ENCODE measurements at places on chromosomes 1 and 21.

DNA sequence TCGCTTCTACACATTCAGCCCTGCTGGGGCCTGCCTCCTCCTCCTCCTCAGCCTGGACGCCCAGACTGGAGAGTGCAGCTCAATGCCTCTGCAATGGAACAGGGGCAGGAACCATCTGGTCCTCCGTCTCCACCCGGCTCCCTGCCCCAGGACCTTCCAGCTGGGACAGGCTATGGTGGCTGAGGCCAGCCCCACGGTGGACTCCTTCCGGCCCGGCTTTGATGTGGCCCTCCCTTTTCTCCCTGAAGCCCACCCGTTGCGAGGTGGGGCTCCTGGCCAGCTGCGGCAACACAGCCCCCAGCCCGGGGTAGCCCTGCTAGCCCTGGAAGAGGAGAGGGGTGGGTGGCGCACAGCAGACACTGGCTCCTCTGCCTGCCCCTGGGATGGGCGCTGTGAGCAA, 1.4 kb downstream of the EXTL1 start:
- no peak for DNase-seq

- no peak for DNase-seq
Observed at GRCh38 chr1:55828044-55828443, 612.9 kb upstream of the USP24 start.

- no peak for DNase-seq
Observed at GRCh38 chr1:150094734-150095265, 27.2 kb downstream of the VPS45 start.

GRCh38 chr21:42262831-42263231, 43.9 kb downstream of the ABCG1 start:
- DNase-seq: peak; percentile 52

GRCh38 chr1:54105736-54106269, 47.0 kb downstream of the CDCP2 start:
- DNase-seq: no peak

DNA sequence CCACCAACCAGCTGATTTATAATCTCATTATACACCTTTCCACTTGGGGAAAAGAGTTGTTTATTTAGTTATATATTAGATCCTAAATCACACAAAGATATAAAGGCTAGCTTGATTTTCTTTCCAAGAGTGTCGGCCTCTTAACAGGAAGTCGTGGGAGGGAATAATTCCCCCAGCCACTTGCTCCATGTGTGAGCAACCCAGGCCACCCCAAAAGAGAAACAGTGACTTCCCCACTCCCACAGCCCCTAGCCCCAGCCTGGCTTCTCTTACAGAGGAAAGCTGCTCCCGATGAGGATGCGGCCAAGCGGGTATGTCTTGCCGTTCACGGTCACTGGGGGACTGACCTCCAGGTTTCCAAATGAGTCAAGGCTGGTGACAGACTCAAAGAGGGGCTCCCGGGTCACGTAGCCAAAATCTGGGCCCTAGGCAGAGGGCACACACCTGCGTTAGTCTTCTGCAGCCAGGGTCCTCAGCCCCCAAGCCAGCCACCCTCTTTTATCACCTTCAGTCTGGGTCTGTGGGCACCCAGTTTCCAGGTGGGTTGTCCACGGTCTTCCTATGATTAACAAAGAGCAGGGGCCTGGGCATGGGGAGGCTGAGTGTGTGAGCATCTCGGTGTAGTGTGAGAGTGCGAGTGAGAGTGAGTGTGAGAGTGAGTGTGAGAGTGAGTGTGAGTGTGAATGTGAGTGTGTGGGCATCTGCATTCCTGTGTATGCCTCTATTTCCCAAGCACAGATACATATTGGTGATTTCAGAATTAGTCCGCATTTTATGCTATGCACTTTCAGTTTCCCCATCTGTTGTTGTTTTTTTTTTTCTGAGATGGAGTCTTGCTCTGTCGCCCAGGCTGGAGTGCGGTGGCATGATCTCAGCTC, 25.4 kb upstream of the SDHB start:
- no peak for DNase-seq

DNA sequence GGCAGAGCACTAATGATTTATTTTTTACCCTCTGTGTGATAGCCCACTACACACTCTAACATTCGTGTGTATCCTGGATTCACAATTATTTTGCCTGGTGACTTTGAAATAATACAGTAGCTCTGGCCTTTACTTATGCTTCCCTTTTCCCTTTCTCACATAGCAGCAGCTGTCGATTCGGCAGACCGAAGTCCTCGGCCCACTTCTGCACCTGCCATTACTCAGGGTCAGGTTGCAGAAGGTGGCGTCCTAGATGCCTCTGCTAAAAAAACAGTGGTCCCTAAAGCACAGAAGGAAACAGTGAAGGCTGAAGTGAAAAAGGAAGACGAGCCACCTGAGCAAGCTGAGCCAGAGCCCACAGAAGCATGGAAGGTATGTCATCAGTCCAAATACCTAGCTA, 70.8 kb downstream of the TMEM200B start:
- DNase-seq: no peak

GRCh38 chr21:32132881-32133280, 146.0 kb downstream of the MIS18A start:
- no peak for DNase-seq

Data from caudate nucleus (tissue), 63 donors.